ENCODE measurements at places on chromosomes 1 and 21.

GRCh38 chr1:211579440-211580302 lies 710 bp upstream of the SLC30A1 start:
- no peak for DNase-seq

GRCh38 chr1:30637183-30637980 lies 86.0 kb downstream of the MATN1 start:
- no peak for DNase-seq

- DNase-seq, result no peak
Observed at GRCh38 chr1:54227891-54228310, 27.9 kb downstream of the MRPL37 start.

DNA sequence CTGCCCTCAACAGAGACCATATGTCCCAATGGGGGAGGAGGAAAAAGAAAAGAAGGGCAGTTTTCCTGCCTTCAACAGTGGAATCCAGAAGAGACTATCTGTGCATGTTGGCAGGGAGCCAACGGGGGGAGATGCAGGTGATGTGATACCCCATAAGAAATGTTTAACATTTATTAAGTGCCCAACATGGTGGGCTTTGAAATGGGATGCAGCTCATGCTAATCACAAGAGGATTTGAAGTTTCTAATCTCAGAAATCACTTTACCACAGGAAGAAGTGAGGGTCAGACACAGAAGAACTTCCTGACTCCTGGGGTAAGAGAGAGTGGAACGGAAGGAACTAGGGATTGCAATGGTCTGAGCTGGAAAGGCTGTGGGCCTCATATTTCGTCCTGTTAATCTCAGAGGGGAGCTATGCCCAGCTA lies 16.2 kb downstream of the CSRP1 start:
- no peak for DNase-seq

DNA sequence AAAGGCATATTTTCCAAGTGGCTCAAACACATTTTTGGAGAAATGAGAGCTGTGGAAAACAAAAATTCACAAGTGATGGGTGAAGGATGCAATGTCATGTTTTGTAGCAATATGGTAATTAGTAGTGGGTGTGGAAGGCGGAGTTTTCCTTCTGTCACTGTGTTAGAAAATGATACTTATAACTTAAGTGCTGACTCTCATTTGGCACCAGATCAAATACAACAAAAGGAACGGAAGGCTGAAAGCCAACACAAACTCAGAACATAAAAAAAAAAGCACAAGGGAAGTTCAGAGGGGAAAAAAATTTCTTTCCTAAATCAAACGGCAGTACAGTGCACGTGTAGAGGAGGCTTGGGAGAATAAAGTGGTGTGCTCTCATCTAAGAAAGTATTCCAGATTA lies at the start of gene TNFSF18:
TSS of gene TNFSF18 (minus strand) at position 77 of the 400 bp plus-strand sequence. CDS start at position 32, 45 bp downstream.
- no peak for DNase-seq

GRCh38 chr1:94787691-94788090 lies 32.5 kb upstream of the SLC44A3 start:
- no peak for DNase-seq

DNA sequence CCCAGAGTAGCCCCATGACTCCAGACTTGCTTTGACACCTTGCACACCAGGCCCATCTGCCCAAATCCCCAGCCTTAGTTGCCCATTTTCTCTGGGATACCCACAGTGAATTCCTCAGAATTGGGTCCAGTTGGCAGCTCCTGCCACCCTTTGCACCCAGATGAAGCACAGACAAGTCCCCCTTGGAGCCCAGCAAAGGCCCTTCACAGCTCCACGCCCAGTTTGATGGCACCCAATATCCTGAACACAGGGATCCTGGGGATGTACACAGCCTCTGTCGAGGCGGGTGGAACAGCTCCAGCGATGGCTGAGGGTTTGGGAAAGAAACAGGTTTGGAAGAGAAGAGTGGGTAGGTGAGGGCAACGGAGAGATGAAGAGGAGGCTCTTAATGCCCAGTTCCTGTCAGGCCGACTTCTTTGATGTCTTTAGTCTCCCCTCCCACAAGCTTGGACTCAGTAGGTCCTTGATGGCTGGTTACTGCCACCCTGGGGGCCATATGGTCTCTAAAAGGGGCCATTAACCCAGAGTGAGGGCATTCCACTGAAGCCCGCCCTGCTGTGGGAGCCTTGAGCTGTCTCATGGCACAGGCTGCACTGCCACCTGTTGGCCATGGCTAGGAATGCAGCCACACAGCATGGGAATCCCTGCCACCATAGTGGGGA lies 21.7 kb downstream of the TMEM53 start:
- peak; percentile 64 for DNase-seq

DNA sequence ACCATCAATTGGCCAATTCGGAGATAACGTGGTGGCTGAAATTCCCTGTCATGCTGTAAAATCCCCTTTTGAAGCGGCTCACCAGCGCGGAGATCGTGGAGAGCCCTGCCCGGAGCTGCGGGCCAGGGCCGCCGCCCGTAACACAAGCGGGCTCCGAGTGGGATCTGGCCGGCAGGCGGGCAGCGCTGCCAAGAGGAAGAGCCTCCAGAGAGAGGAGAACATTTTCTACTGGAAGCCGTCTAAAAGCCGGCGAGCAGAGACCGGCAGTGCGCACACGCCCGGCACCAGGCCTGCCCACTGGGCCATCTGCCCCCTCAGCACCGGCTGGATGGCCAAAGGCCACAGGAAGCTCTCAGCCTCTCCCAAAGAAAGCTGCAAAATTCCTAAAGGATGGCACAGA lies 15.5 kb downstream of the SSBP3 start:
- no peak for DNase-seq

DNA sequence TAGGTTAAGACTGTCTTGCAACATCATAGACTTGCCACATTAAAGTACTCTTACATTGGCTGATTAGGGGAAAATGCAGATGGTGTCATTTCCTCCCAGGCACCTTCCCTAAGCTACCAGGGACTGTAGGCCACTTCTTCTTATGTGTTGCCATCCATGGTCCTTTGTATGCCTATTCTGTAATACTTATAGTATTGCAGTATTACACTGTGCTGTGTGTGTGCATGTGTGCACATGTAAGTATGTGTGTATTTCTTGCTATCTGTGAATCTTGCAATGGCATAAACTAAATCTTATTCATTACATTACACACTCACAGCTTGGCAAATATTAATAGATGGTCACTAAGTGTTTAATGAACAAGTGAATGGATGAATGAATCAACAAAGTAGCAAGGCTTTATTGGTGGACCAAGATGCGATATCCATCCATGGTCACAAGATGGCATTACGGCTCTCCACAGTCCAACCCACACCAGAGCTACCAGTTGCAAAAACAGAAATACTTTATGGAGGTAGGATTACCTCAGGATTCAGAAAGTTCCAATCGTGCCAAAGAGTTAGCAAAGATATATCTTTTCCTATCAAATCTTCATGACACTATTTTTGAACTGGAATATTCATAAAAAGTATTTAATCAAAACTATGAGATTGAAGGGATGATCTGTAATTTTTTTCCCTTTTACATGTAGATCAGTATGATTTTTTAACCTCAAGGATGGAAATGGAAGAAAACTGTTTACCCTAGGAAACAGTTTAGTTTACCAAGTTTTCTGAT lies 160.2 kb downstream of the DENND1B start:
- DNase-seq, result no peak

- no peak for DNase-seq
Observed at GRCh38 chr1:78884685-78885452, 121.7 kb downstream of the ADGRL4 start.

GRCh38 chr1:225470211-225471108 lies 42.6 kb upstream of the LBR start:
- peak; percentile 51 for DNase-seq

- DNase-seq, result no peak
Observed at GRCh38 chr1:196255762-196256161, 352.5 kb downstream of the KCNT2 start.

- peak; percentile 64 for DNase-seq
Observed at GRCh38 chr21:33374450-33375096, 28.6 kb upstream of the IFNGR2 start.

DNA sequence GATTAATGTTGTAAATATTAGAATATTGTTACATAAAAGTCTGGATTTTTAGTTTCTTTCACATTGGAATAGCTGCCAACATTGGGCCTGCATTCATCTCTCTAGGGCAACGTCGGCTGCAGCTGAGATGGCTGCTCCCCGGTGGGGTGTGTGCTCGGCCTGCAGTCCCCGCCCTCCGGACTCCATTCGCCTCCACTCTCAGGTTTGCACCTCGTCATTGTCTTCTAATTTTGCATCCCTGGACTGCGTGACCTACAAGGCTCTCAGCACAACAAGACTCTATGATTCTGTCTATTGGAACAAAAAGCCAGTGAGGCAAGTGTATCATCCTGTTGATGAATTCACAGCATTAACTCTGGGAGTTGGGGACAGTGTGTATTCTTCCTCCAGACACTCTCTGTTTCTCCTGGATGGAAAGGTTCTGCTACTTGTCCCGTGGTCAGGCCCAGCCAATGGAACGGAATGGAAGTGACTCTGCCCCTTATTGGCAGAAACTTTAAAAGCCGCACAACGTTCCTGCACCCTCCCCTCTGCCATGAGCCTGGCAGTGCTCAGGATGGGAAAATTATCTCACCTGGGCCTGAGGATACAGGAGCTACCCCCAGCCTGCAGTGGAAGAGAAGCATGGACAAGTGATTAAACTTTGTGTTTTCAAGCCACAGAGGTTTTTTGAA lies 105.0 kb upstream of the SAMD11 start:
- DNase-seq, result no peak

- no peak for DNase-seq
Observed at GRCh38 chr1:9444532-9444931, 94.7 kb upstream of the SLC25A33 start.

GRCh38 chr1:45378184-45378583 lies 37.9 kb upstream of the MUTYH start:
- no peak for DNase-seq

GRCh38 chr1:87644033-87644578 lies 315.4 kb downstream of the LMO4 start:
- DNase-seq, result peak; percentile 57

- DNase-seq, result no peak
Observed at GRCh38 chr1:43322506-43322905, 15.1 kb upstream of the MPL start.

DNA sequence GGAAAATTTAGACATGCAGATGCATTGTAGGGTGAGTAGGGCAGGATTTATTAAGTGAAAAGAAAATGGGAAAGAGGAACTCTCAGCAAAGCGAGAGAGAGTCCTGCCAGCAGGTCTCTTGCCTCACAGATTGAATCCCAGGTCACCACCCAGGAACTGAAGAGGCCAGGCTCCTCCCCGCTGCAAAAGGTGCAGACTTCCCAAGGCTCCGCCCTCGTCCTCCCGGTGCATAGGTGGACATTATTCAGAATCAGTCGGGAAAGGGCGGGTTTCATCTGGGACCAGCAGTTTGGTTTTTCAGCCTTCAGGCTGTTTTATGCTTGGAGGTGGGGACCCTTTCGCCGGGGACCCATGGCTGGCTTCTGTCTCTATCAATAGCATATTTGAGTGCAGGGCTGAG lies 41.6 kb upstream of the APP start:
- DNase-seq, result no peak

DNA sequence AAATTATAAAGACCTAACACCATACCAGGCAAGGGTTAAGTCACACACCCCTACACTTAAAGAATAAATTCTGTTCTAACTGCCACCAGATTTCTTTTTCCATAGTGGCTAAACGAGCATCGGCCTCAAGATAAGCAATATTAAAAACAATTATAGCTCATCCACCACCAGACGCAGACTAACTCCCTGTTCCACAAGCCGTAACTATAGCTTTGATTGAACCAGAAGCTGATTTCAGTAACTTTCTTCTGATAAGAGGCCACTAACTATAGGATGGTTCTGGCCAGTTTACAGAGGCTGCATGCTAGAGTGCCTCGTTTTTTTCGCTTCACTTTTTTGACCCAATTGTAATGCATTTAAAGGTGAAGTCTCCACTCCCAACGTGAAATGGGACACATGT lies 238.8 kb downstream of the MRPL39 start:
- no peak for DNase-seq

DNA sequence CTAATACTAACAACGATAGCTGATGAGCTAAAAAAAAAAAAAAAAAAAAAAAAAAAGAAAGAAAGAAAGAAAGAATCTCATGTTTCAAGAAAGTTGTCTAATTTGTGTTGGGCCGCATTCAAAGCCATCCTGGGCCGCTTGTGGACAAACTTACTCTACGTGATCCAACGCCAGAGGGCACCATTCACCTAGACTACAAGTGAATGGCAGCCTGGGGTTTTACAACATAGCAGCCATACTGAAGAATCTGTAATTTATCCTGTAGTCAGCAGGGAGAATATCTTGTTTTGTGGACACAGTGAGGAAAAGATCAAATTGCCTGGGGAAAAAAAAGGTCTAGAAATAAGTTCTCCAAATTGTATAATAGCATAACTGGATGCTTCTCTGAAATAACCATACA lies 47.0 kb downstream of the CYP2J2 start:
- DNase-seq, result peak; percentile 84

GRCh38 chr1:14083706-14084105 lies 383.7 kb downstream of the PRDM2 start:
- no peak for DNase-seq

GRCh38 chr1:20497506-20497905 lies 10.4 kb downstream of the MUL1 start:
- no peak for DNase-seq

DNA sequence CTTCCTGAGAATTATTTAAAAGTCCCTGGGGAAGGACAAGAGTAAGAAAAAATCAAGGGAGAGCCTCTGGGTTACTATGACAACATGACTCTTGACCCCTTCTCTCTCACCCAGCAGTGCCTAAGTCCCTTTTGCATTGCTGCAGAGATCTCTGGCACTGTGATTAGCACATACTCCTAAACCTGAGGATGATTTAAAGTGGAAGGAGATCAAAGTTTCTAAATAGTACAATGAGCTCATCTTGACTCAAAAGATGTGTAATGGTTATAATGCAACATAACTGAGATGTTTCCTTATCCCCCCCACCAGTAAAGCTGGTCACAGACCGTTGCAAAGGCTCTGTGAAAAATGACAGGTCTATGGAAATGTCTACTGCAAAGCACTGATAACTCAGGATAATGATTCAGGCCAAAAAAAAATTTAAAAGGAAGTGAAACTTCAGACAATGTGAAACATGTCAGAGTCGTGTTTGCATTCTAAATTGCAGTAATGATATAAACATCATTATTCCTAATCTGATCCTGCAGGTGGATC lies 519.2 kb downstream of the KIF26B start:
- no peak for DNase-seq

GRCh38 chr21:15122241-15122640 lies 57.4 kb upstream of the NRIP1 start:
- DNase-seq, result no peak

DNA sequence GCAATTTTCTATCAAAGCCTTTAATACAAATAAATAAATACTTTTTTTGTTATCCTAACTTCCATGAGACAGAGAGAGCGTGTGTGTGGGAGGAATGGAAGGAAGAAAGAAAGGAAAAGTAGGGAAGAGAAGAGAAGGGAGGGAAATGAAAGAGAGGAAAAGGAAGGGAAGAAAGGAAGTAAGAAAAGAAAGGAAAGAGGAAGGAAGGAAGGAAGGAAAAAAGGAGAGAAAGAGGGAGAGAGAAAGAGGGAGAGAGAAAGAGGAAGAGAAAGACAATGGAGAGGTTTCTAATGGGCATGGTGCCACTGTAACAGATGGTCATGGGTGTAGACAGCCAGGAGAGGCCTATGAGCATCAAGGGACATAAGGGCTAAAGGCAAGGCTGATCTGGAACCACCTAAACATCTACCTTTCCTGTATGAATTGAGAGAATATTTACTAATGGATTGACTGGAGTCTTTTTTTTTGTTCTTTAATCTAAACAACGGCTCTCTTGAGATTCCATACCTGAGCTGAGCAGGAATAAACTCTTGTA lies 234.9 kb downstream of the PTPRC start:
- no peak for DNase-seq

GRCh38 chr1:174134003-174134659 lies 25.2 kb upstream of the RABGAP1L start:
- DNase-seq, result no peak

Measured in T47D (cell line).